ENCODE measurements at places on chromosomes 2 and 18.

GRCh38 chr2:96404446-96405373 lies 69.1 kb downstream of the NCAPH start:
- DNase-seq: no peak

DNA sequence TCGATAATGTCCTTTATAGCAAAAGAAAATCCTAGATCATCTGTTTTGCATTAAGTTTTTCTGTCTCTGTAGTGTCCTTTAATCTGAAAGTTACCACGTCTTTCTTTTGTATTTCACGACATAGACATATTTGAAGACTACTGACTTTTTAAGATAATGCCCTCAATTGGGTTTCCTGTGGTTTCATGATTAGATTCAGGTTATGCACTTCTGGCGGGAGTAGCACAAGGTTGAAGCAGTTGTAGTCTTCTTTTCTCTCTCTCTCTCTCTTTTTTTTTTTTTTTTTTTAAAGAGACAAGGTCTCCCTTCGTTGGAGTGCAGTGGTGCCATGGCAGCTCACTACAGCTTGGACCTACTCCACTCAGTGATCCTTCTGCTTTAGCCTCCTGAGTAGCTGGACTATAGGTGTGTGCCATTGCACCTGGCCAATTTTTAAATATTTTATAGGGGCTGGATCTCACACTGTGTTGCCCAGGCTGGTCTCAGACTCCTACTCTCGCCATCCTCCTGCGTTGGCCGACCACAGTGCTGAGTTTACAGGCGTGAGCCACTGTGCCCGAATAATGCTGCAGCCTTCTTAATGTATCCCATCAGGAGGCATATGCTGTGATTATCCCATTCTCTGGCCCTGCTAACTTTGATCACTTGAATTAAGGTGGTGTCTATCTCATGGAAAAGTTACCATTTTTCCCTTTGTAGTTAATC lies 3.9 kb downstream of the INPP4A start:
- DNase-seq: no peak

DNA sequence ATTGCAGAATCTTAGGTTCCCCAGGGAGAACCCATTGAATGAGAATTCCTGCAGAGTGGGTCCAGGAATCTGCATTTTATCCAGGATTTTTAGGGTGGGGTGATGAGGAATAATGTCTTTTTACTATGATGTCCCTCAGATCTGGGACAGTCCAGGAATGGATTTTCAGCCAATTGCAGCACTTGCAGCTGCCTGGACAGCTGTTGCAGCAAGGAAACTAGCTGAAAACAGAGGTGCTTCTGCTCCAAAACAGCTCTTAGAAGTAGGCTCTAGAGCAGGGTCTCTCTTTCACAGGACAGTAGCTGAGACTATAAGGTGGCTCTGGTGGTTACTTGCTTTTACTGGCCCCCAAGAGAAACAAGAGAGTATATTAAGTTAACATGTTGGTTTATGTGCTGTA lies 9.1 kb downstream of the GLI2 start:
- DNase-seq: no peak

DNA sequence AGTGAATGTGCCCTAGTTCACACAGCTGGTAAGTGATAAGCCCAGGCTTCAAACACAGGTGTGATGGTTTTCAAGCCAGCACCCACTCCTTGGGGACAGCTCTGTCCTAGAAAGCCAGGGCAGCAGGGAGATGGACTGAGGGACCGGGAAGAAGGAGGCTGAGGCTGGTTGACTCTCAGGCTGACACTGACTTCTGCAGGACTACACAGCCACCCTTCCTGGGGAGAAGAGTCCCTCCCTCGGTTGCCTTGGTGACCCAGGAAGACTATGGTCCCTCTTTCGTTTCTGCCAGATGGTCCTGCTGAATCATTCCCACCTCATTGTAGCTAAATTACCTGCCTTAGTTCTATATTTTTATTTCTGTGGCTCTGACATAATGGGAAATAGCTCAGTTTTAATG lies 11.3 kb upstream of the FSHR start:
- DNase-seq: no peak

GRCh38 chr2:150787353-150788093 lies 300.1 kb upstream of the RND3 start:
- no peak for DNase-seq

DNA sequence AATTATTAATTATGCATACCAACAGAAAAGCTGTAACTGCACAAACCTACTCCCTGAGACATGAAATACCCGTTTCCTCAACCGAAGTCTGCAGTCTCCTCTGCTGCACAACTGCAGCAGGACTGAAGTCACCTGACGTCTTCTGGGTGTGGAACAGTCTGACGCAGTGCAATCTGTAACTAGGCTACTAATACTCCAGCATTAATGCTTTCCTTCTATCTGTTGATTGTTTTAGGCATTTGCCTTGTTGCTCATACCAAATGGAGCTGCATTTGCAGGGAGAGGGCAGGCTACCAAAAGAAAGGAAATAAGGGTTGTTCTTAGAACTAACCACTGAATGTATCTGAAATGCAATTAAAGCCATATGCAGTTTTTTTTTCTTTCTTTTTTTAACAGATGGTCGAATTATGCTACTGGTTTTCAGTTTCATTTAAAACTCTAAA lies 40.1 kb downstream of the RTN4 start:
- DNase-seq: peak; percentile 24

GRCh38 chr2:181281206-181281832 lies 175.9 kb upstream of the ITGA4 start:
- DNase-seq: peak; percentile 37

DNA sequence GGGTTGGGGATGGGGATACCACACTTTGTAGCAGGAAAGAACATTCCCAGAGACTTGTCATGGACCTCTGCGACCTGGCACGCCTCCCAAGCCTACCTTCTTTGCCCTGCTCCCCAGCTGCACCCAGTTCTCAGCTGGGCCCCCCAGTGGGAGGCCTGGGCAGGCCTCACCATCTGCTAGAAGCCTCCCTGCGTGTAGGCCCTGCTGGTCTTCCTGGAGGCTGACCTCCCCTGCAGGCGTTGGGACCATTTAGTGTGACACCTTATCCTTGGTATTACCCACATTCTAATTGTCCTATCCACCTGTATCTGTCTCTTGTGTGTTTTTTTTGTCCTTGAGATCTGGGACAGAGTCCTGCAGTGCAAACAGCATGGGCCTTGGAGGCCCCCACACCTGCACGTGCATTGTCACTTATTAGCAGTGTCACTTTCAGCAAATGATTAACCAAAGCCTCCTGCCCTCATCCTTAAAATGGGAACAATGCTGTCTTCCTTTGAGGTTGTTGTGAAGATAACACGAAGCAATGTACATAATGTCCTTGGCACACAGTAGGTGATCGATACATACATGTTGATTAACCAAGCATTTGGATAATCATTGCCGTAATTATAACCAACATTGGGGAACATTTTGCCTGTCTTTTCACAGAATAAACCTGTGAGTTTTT lies 77.2 kb downstream of the LIPG start:
- no peak for DNase-seq

- DNase-seq: no peak
Measured at GRCh38 chr2:181588546-181588945, 68.4 kb downstream of the CERKL start.

GRCh38 chr18:286515-287310 lies 18.9 kb upstream of the THOC1 start:
- no peak for DNase-seq

- peak; percentile 57 for DNase-seq
Measured at GRCh38 chr2:197011801-197012641, 85.5 kb upstream of the PGAP1 start.

DNA sequence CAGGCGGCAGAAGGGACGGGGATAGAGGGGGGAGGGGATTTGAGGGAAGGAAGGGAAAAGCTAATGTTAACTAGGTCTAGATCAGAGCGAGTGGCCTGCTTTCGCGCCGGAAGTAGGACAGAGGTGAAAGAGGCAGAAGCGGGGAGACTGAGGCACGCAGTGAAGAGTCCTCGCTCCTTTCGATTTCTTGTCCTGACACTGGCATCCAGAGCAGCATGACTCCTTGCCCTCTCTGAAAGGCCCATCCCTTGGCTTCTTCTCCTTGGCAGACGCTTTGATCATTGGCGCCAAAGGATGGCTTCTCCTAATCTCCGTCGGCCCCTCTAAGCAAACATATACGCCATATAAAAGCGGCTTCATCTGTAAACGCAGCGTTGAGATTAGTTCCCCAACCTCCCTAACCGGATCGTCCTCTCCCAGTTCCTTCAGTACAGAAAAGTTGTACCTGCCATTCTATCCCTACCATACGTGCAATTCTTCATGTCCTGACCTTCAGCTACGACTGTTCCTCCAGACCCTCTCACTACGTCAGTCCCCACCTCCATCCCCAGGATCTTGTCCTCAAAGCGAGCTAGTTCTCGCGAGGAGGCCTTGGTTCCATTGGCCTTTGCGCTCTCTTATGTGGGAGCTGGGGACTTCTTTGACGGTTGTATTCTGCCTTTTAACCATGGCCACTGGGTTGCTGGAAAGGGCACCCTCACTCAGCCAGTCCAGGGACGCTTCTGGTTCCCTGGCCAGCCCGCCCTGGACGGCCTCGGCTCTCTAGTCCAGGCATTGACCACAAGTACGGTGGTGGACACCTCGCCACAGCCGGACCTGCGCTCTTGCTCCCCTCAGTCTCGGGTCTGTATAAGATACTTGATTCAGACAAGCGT lies 857 bp upstream of the NEUROD1 start:
- DNase-seq: no peak

DNA sequence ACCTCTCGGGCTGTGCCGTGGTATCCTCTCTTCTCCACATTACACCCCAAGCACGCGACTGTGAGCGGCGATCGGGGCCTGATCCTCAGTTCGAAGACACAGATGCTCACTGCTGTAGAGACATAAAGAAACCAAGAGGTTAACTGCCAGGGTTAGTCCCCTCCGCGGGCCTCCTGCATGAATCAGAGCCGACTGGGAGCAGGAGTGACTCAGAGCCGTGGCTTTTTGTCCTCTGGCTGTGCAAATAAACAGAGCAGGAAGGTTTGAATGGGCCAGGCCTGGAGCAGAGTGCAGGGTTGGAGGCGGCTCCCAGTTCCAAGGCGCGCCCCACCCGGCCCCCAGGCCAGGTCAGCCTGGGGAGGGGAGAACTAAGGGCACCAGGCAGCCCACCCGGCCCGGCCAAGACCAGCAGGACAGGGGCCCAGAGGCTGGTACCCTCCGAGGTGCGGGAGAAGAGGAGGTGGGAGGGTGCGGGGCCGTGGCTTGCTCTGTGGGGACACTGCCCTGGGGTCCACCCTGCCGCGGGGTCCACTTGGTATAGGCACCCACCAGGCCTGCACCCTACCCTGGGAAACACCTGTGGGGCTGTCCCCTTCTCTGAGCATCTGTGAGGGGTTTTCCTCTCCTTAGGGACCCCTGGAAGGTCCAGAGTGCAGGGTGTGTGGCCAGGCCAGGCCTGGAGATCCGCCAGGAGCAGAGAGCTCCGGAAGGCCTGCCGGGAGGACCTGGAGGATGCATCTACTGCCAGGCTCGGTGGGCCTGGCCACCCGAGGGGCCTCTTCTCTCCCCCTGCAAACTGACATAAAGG lies 16.5 kb downstream of the TWIST2 start:
- DNase-seq: no peak

DNA sequence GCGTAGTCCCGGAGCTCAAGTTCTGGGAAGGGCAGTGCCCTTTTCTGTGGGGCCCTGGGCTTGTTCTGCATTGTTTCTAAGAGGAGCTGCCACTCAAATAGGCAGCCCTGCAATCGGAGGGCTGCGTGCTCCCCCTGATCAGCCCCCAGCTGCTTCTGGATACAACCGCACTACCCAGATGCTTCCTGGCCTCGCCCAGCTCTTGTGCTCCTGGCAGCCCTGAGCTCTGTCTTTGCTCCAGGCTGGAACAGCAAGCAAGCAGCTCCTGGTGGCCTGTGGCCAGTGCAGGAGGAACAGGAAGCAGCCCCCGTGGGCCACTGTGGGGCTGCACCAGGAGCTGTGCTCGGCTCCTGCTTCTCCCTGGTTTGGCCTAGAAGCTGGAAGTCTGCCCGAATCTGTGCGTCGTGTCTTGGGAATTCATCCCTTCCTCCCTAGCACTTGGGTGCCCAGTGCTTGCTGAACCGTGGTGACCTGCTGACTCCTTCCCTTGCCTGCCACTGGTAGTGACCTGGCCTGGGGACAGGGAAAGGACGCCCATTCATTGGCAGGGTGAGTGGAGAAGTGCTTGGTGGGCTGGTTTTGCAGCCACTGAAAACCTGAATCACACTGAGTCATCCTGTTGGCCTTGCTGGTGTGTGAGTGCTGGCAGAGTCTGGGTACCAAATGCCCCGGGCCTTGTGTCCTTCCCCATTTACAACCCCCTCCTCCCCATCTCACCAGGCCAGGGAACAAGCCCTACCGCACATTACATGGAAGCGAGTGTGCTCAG lies 27.3 kb upstream of the NTSR2 start:
- no peak for DNase-seq

DNA sequence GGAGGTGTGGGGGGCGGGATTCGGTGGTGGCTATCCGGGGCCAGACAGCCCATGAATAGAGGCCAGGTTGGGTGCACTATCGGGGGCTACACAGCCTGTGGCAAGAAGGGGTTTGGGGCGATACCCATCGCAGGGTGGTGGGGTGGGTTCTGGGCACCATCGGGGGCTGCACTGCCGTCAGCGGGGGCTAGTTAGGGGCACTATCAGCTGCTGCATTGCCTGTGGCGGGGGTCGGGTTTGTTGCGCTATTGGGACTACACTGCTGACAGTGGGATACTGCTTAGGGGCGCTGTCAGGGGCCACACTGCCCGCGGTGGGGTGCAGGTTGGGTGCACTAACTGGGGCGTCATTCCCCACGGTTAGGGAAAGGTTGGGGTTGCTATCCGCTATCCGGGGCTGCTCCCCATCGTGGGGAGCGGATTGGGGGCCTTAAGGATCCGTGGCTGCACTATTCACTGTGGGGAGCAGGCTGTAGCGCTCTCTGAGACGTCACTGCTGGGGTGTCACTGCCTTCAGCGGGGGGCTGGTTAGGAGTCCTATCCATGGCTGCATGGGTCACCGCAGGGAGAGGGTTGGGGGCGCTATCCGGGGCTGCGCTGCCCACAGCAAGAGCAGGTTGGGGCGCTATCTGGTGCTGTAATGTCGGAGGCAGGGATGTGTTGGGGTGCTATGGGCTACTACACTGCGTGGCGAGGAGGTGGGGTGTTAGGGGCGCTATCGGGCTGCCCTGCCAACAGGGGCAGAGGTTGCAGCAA lies 76.5 kb upstream of the SLC35G4 start:
- DNase-seq: no peak

GRCh38 chr2:218985325-218986091 lies 524 bp upstream of the FEV start:
- no peak for DNase-seq

DNA sequence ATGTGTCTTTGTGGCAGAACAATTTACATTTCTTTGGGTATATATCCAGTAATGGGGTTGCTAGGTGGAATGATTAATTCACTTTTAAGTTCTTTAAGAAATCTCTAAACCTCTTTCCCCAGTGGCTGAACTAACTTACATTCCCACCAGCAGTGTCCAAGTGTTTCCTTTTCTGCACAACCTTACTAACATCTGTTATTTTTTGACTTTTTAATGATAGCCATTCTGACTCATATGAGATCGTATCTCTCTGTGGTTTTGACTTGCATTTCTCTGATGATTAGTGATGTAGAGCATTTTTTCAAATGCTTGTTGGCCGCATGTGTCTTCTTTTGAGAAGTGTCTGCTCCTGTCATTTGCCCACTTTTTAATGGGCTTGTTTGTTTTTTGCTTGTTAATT lies 43.1 kb upstream of the PTH2R start:
- no peak for DNase-seq

- DNase-seq: no peak
Measured at GRCh38 chr2:69957965-69958364, 3.5 kb downstream of the ASPRV1 start.

GRCh38 chr2:2232167-2232566 lies 98.9 kb downstream of the MYT1L start:
- no peak for DNase-seq

- no peak for DNase-seq
Measured at GRCh38 chr2:188444106-188444835, 152.6 kb downstream of the GULP1 start.

- no peak for DNase-seq
Measured at GRCh38 chr2:177056481-177056929, 156.1 kb upstream of the HNRNPA3 start.
